ENCODE measurements at places on chromosomes 6 and 20.

GRCh38 chr6:86858970-86859369, 78.4 kb upstream of the HTR1E start:
- no peak for DNase-seq

- no peak for DNase-seq
Observed at GRCh38 chr20:50303573-50304500, 113.2 kb downstream of the CEBPB start.

- DNase-seq, result no peak
Observed at GRCh38 chr6:40524797-40525585, 62.2 kb downstream of the LRFN2 start.

DNA sequence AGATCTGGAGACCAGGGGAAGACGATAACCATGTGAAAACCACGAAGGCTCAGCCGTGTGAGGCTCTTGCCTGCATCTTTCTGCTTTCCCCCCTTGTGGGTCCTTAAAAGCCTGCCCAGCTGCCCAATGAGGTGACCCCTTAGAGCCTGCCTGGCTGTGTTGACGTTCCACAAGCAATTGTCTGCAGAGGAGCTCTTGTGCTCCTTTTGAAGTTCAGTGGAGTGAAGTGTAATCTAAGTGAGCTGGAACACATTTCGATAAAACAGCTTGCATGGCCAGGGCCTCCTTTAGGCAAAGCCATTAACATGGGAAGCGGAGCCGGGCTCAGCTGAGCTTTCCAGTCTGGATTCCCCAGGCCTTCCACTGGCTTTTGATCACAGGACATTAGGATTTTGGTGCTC, 27.3 kb upstream of the TCP11 start:
- no peak for DNase-seq

- DNase-seq, result no peak
Observed at GRCh38 chr6:128400875-128401274, 119.5 kb downstream of the PTPRK start.

DNA sequence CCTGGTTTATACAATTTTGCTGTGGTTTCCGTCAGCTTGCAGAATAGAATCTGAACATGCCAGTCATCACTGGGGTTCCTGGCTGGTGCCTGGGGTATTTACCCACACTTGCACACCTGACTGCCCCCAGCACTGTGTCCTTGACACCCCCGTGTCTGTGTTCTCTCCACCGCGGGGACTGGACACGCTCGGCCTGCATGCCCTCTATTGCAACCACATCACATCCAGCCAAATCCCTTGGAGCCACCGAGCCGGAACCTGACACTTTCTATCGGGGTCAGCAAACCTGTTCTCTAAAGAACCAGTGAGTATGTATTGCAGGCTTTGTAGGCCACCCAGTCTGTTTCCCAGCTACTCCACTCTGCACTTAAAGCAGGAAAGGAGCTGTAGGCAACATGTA, 527.5 kb downstream of the PRKN start:
- DNase-seq, result no peak

DNA sequence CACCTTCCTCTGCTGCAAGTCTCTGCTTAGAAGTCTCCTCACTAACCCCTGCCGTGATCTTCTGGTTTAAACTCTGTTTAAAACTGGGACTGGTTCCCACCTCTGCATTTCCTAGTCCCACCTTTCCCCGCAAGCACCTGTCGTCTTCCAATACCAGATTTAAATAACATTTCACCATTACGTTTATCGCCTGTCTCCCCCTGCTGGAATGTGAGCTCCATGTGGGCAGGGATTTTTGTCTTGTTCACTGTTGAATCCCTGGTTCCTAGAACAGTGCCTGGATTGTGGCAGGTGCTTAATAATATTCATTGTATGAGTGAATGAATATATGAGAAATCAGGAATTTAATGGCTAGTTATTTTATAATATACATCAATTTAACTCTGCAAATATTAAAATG, 2.7 kb downstream of the GUCA1A start:
- no peak for DNase-seq

GRCh38 chr6:119757467-119757866, 407.9 kb upstream of the MAN1A1 start:
- no peak for DNase-seq

DNA sequence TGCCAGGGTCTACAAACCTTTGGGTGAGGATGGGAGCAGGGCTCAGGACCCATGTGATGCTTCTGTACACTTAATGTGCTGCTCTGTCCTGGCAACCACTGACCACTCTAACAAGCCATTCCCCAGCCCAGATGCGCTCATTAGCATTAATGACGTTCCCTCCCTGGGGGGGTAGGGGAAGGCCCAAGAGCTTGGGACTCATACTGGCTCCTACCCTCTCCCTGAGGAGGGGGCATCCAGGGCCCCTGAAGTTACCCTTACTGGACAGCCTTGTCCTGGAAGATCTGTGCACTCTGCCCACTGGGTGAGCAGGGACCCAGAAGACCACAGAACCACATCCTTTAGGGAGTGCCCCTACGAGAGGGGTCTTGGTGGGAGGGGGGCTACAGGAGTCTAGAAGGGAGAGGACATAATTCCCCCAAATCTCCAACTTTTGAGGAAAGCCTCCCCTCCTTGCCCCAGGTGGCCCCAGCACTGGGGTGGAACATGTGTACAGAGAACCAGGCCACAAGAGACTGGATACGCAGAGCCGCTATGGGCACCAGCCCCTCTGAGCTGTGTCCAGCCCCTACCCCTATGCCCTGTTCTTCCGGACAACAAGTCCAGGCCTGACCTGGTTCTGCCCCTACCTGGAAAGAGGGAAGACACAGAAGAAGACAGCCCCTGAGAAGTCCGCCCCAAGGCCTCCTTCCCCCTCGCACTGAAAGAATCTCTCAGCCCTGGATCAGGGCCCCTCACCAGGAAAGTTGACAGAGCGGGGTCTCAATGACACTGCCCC, 1.4 kb downstream of the TEAD3 start:
- no peak for DNase-seq

DNA sequence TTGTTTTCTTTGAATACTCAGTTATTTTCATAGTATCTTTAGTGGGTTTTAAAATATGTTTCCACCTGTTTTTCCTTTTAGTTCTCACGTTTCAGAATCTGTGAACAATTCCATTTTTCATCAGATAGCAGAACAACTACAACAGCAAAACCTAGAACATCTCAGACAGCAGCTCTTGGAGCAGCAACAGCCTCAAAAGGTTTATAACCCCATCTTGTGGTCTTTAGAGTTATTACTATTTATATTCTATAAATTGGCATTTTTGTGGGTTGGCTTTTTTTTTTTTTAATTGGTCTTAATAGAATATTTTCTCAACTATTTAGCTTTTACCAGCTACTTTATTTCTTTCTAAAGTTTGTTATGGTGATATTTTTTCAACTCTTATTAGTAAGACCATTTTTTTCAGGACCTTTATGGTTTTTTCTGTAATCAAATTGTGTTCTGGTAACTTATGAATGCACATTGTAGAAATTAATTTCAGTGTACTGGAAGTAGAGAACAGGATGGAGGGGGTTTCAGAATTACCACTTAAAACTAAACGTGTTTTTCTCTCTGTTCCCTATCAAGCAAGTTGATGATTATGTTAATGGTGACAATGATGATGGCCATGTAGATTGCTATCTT, 72.2 kb downstream of the SCAF8 start:
- no peak for DNase-seq

DNA sequence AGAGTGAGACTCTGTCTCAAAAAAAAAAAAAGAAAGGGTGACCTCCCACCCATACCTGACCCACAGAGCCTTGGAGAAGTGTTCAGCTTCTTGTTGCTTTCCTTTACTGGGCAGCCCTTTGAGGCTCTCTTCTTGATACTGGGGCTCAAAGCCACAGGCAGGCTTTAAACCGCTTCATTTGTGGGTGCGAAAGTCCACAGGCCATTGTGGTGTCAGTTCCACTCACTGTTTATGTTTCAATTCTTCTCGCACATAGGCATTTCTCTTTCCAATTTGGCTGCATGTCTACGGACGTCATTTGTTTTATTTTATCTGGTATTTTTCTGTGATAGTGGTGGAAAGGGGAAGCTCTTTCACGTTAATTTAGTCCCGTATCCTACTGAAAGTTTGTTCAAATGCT, 34.6 kb downstream of the PPARD start:
- DNase-seq, result no peak

GRCh38 chr6:2035046-2035445, 210.4 kb downstream of the GMDS start:
- no peak for DNase-seq

DNA sequence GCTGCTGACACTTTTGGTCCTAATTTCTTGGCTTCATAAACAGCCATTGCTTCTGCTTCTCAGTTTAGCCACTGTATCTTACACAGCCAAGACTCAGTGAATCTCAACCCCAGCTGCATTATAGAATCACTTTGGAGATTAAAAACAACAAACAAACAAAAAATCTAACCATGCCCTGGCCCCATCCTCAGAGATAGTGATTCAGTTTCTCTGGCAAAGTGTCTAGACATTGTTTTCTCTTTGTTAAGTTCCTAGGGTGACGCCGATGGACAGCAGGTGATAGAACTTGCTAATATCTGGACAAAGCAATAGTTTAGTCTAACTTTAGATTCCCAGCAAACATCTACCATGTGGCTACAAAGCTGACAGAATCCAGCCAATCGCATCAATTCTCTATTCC, 2.9 kb downstream of the ADGRF5 start:
- DNase-seq, result no peak

- DNase-seq, result no peak
Observed at GRCh38 chr20:44967207-44967807, 995 bp downstream of the STK4 start.

DNA sequence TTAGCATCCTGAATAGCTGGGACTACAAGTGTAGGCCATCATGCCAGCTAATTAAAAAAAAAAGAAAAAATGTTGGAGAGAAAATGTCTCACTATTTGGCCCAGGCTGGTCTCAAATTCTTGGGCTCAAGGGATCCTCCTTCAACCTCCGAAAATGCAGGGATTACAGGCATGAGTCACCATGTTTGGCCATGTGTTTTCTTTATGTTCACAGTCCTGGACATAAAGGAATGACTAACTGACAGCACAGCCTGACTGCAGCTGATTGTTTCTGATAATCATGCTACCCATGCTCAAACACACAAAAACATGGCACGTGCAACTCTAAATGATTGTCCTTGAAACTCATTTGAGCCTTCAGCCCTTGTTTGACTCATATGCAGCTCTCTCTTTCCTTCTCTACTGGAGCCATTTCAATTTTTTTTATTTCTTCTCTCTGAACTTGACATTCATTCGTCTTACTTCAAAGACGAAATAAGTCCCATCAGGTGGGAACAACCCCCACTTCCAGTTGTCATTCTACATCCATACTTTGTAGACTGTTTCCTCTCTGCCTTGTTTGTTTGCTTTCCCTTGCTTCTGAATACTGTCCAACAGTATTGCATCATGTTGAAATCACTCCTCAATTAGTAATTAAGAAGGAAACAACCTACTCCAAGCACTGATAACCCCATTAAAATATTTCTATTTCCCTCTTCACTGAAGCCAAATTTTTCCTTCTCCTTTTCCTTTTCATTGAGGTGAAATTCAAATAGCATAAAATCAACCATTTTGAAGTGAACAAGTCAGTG, 413.0 kb downstream of the BMP2 start:
- no peak for DNase-seq

GRCh38 chr20:57656821-57657534, 36.8 kb upstream of the ZBP1 start:
- no peak for DNase-seq

DNA sequence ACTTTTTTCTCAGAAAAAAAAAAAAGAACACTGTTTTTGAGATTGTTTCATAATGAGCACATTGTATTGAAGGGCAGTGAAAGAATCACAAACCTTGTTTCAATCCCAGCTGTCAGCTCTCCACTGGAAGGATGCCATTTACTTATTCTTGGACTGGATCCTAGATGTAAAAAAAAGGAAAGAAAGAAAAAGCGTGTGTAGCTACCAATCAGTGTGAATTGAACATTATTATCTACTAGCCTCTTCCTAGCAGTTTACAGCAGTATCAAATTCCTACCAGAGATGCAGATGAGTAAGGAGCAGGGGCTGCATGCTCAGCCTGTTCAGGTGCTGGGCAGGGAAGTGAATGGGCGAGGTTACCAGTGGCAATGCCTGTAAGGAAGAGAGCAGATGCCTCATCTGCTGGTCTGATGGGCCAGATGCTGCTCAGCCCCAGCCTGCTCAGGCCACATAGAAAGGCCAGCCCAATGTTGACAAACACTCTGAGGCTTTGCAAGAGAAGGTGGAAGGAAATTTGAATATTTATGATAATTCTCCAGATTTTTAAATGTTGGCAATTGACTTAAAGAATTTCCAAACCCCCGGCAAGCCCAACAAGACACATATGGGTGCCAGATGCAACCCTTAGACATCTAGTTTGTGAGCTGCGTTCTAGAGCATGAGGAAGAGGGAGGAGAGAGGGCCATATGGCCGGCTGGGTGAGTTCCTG, 189.5 kb downstream of the IBTK start:
- peak; percentile 38 for DNase-seq

DNA sequence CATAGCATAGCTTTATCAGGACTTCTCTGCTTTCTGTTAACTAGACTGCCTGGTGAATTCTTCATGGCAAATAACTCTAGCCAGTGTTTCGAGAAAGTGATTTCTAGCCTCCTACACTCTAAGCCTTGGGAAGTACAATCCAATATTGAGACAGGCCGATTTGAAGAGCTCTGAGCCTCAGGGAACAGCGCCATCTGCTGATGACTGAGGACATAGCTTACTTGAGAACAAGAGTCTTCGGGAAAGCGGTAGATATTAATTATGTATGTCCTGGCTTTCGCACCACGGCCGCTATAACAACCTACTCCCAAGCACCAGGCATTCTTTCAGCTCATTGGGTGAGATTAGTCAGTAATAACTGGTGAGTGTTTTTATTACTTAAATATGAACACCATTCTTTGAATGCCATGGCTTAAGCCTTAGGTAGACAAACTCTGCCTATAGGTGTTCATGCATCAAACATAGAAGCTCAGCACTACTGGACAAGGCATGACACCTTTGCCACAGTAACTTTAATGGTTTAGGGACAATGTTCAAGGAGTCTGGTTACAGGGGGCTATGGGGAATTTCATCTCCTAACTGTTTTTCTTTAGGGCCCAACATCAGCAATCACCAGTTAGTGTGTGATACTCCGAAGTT, 518.6 kb downstream of the BMP2 start:
- DNase-seq, result peak; percentile 7

DNA sequence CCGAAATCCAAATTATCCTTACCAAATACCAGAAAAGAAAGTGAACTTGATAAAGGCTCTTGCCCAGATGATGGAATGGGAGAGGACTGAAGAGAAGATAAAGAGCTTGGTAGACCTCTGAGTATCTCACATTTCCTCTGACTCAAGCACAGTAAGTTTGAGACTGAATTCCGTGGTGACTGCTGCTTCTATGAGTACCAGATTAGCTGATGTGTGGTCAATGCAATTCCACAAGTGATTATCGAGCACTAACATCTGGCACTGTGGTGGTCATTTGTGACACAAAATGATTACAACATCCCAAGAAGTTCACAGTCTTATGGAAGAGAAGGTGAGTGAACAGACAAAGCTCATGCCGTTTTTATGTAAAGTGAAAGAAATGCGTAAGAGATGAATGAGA, 2.6 kb upstream of the RPS6KA2 start:
- DNase-seq, result no peak

DNA sequence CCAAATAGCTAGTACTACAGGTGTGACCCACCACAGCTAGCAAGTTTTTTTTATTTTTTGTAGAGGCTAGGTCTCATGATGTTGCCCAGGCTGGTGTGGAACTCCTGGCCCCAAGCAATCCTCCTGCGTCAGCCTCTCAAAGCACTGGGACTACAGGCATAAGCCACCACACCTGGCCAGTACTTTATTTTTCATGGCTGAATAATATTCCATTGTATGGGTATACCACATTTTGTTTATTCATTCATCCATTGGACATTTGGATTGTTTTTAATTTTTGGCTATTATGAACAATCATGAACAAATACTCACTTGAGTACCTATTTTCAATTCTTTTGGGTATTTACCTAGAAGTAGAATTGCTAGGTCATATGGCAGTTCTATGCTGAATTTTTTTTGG, 7.0 kb upstream of the NXT1 start:
- no peak for DNase-seq

All from BJ (cell line).